ENCODE measurements at places on chromosomes 6 and 20.

DNA sequence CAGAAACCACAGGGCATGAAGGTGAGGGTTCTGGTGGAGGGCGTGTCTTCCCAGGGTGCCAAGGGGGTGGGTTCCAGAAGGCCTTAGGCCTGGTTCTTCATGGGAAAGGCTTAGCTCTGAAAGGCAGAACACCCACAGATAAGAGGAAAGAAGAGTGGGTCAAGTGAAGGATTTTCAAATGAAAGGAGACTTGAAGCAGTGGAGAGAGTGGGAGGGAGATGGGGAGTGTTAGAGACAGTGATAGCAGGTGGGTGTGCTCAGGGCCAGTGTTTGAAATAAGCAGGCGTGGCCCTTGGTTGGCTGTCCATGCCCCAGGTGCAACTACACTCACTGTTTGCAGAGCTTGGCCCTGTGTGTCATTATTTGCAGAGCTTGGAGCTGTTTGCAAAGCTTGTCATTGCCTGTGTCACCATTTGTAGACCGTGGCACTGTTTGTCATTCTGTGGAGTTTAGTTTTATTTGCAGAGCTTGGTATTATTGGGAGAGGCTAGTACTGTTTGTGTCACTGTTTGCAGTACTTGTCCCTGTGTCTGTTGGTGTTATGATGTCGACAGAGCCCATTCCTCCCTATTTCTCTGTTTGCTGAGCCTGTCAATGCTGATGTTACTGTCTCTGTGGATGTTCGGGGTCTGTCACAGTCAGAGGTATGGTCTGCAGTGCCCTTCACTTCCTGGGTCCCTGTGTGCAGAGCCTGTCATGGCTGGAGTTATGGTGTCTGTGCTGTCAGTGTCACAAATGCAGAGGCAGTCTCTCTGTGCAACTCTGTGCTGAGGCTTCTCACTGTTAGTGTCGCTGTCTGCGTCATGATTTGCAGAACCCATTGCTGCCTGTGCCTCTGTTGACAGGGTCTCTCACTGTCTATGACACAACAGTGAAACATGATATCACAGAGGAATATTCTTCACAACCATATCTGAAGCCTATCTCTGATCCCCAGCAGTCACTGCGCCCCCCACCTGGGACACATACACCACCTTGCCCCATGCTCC lies 127.7 kb upstream of the LRFN2 start:
- no peak for DNase-seq

GRCh38 chr6:138239774-138240173 lies 21.5 kb upstream of the PBOV1 start:
- no peak for DNase-seq

- DNase-seq, result no peak
Measured at GRCh38 chr6:38738261-38738660, 23.1 kb downstream of the DNAH8 start.

DNA sequence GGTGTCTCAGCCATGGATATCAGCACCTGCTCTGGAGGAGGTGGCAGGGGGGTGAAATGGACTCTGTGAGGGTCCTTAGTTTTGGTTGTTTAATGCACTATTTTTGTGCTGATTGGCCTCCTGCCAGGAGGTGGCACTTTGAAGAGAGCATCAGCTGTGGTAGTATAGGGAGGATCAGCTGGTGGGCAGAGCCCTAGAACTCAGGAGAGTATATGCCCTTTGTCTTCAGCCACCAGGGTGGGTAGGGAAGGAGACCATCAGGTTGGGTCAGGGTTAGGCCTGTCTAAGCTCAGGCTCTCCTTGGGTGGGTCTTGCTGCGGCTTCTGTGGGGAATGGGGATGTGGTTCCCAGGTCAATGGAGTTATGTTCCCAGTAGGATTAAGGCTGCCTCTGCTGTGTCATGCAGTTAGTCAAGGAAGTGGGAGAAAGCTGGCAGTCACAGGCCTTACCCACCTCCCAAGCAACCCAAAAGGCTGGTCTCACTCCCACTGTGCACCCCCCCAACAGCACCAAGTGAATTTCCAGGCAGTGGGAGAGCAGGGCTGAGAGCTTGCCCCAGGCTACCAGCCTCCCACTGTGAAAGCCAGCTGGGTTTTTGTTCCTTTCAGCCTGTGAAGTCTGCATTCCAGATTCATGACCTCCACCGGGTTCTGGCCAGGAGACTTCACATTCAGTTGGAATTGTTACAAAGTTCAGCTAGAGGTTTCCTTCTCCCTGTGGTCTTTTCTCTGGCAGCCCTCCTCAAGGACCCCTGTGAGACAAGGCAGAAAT lies 5.7 kb upstream of the OSTM1 start:
- DNase-seq, result no peak

DNA sequence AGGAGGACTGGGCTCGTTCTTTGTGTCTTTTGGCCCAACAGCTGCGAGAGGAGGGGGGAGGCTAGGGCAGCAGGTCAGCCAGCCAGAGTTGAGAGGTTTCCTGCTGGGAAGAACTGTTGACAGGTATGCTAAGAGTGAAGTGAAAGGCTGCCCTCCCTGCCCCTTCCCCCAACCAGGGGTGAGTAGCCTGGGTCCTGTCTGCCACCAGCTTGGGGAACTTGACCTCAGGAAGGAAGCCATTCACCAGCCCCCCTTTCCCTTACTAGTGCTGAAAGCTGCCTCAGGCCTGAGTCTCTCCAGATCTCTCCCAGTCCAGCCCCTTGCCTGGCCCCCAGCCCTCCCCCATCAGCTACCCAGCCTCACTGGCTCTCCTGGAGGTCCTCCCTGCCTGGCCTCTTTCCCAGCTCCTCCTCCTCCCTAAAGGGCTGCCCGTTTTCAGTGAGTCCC lies 20.7 kb upstream of the ZNF76 start:
- DNase-seq, result no peak
